ENCODE measurements at places on chromosomes 12 and 14.

GRCh38 chr12:52078276-52078675 lies 1.2 kb upstream of the SMIM41 start:
- DNase-seq, result no peak

GRCh38 chr14:105046891-105047282 lies 18.3 kb downstream of the GPR132 start:
- DNase-seq, result no peak

DNA sequence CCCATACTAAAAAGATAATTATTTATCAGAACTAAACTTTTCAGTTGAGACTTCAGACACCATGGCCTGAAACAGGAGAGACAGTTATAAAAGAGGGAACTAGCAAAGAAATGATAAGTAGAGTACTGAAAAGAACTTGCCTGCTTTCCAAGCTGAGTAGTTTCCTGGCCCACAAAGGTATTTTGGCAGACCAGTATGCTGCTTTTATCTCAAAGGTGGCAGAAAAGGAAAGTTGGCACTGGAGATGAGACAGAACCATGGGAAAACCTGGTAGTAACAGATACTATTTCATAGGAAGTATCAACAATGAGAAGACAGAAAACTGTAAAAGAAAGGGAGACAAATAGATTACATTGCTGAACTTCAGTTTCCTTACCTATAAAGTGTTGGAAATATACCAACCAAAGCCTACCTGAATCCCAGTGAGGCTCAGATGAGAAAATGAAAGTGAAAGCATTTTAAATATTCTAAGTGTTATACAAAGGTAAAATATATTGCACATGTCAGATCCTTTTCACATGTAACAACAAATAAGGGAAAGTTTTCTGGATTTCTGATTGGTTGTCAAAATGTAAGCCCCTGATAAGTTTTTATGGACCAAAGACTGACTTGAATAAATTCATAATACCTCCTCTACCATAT lies 155.3 kb upstream of the FSCB start:
- DNase-seq, result no peak

- DNase-seq, result no peak
Observed at GRCh38 chr12:104935886-104936285, 22.2 kb downstream of the SLC41A2 start.

DNA sequence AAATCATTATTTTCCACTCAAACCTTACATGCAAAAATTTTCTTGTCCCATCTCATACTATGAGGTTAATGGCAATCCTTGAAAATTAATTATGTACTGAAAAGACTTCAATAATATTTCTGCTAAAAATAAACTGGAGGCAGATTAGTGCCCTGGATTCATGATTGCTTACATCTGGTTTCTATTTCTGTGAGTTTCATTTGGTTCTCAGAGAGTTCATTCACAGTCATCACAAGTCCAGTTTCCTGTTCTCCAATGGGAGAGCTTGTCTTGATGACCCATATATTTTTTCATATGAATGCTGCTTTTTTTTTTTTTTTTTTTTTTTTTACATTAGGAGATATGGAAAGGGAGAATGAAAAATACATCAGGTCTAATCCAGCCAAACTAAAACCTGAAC lies 6.6 kb upstream of the PTHLH start:
- no peak for DNase-seq

GRCh38 chr14:50801706-50802105 lies 29.3 kb downstream of the NIN start:
- no peak for DNase-seq

- no peak for DNase-seq
Observed at GRCh38 chr12:24595652-24596235, 353.2 kb downstream of the BCAT1 start.

DNA sequence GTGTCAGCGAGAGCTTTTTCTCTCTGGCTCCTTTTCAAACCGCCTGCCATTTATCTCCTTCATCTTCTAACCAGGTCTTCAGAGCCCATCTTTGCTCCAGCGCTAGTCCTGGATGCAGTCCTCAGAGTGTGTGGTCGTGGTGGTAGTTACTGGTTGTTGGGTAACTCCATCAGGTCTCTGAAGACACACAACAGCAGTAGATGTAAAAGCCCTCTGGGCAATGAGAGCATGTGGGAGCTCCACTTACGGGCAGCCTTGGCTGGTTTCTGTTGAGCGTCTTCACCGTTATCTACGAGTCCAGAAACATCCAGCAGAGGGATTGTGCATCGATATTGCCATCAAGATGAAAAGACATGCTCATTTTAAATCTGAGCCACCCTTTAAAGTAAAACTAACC lies 61.2 kb downstream of the FBXL14 start:
- peak; percentile 22 for DNase-seq

GRCh38 chr14:31090883-31091764 lies 64.9 kb upstream of the STRN3 start:
- DNase-seq, result no peak

- no peak for DNase-seq
Observed at GRCh38 chr12:63362166-63362565, 211.2 kb upstream of the AVPR1A start.

GRCh38 chr14:70080076-70080475 lies 108.7 kb downstream of the SLC8A3 start:
- no peak for DNase-seq

- no peak for DNase-seq
Observed at GRCh38 chr12:55906056-55906455, 21.6 kb downstream of the PYM1 start.

- DNase-seq, result no peak
Observed at GRCh38 chr12:60494244-60494643, 898.4 kb downstream of the SLC16A7 start.

- no peak for DNase-seq
Observed at GRCh38 chr14:105325716-105326567, 11.4 kb downstream of the PACS2 start.

DNA sequence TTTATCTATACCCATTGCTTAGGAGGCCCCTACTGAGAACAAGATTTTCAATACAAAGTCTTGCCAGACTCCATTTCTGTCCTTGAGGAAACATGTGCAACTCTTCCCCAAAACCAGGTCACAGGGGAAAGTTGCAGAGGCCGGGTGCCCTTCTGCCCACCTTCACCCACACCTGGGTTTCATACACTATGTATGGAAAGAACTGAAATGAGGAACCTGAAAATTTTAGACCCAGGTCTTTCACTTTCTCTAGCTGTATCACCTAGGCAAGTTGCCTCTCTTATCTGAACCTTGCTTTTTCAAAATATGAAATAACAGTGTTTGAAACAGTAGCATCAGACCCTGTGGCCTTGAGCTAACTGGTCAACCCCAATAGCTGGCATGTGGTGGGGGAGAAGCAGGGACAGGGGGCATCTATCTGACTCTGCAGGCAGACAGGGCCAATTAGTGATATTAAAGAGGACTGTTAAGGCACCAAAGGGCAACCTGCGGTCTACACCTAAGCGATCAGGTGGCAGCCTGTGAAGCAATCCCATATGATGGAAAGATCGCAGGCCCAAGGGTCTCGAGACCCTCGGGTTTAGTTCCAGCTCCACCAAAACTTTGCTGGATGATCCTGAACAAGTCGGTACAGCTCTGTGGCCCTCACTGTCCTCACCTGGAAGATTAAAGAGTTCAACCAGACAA lies 346.5 kb downstream of the BCL11B start:
- no peak for DNase-seq

All from activated effector memory CD4-positive, alpha-beta T cell treated with Interleukin-2 at 50 U/mL for 16 hours (primary cell).